ENCODE measurements at places on chromosomes 1 and 21. TPM values are rescaled to one million over a fixed set of nuclear protein-coding genes. Genes with fewer than 3 reads are reported as not detected.

RBP7 gene
- 2.1 TPM for total RNA-seq

KCNJ15 gene
- total RNA-seq, result 79.1 TPM

PTPRC gene
- total RNA-seq, result 89.3 TPM

GLIS1 gene
- 0.17 TPM for total RNA-seq

CDK18 gene
- 10.9 TPM for total RNA-seq

SH2D1B gene
- total RNA-seq, result 1.5 TPM

GPX7 gene
- total RNA-seq, result 7.3 TPM

AK4 gene
- total RNA-seq, result 8.2 TPM

SPATA1 gene
- 3.2 TPM for total RNA-seq
